Activated CD4-positive, alpha-beta T cell treated with anti-CD3 and anti-CD28 coated beads for 4 hours (primary cell): ENCODE measurements at places on chromosomes 7 and 10.

DNA sequence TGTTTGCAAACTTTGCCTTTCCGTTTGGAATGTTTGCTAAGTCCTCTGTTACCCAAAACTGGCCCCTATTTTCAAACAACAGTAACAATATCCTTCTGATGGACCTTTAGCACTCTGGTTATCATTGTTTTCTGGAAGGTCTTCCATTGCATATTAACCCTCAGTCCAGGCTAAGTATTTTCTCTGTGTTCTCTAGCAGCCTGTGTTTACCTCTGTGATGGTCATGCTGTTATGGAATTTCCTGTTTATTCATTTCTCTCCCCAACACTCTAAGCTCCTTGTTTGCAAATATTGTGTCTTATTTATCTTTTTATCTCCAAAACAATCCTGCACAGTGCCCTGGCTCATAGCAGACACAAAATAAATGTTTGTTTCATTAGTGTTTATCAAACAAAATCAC, 560.3 kb downstream of the ATRNL1 start:
- no peak for DNase-seq

GRCh38 chr10:98436704-98437103, 10.0 kb downstream of the HPS1 start:
- DNase-seq, result no peak

GRCh38 chr10:1664333-1664964, 72.9 kb downstream of the ADARB2 start:
- DNase-seq, result no peak

DNA sequence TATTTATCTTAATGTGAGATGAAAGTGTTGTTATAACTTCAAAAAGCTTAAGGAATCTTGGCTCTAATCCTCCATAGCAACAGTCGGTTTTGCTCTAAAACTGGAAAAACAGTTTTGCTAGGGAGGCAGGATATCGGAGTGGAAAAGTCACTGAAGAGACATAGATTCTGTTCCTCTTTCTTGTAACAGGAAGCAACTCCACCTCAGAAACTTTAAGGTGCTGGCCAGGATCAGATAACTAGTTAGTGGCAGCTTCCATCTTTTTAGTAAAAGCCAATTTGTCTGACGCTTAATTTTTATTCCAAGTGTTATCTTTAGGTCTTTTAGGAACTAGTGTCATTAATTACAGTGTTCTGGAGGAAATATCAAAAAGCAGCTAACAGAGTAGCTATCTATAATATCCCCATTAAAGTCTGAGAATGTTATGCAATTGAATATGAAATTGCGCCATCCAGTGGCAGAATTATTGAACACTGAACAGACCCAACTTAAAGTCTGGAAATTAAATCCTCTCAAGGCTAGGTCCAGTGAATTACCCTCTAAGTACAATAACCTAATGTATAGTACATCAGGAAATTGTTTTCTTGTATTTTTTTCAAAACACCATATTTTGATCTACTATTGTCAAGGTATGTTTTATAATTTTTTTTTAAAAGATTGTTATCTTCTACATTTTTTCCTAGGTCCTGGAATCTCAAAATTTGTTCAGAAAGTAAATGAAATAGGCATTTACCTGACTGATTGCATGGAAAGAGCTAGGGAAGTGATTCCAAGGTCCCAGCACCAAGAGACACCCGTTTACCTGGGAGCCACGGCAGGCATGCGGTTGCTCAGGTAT, 65.9 kb upstream of the CC2D2B start:
- peak; percentile 45 for DNase-seq

DNA sequence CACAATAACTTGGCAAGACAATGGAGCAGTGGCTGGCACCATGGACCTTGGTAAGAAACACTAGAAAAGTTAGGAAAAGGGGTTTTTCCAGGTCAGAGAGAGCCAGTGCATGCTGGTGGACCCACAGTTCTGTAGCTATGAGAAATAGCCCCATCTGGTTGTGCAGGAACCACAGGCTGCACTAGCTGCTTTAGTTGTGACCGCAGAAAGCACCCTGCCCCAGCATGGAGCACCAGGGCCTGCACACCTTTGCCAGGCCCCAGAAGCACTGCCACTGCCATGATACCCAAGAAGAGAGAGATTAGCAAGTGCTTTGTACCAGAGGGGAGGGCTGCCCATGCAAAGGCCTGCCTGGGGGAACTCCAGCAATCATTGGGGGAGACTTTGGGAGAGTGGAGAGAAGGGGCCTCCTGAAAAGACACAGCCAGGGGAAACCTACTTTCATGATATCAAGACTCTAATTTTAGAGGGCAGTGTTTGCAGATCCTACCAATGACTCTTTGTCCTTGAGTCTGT, 256.1 kb upstream of the C7orf33 start:
- DNase-seq, result no peak

GRCh38 chr10:114697061-114697598, 39.1 kb upstream of the ABLIM1 start:
- DNase-seq, result no peak

- DNase-seq, result no peak
Measured at GRCh38 chr7:154568346-154568745, 434.6 kb downstream of the PAXIP1 start.

DNA sequence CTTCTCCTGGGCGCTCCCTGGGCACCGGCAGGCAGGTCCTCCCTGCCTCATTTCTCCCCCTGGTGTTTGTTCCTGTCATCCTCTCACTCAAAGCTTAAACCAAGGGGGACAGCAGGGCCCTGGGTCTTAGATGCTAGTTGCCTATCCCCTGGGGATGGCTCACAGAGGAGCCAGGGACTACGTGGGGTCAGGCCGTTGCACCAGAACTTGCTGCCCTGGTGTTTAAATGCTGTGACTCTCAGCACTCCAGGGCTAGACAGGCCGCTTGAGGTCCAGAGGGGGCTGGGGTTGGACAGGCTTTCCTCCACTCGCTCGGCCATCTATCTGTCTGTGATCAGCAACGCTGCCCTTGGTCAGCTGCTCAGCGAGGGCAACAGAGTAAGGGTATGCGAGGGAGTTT, 340.3 kb downstream of the CXCL12 start:
- DNase-seq, result no peak

- DNase-seq, result no peak
Measured at GRCh38 chr7:30660331-30661255, 21.7 kb downstream of the CRHR2 start.

DNA sequence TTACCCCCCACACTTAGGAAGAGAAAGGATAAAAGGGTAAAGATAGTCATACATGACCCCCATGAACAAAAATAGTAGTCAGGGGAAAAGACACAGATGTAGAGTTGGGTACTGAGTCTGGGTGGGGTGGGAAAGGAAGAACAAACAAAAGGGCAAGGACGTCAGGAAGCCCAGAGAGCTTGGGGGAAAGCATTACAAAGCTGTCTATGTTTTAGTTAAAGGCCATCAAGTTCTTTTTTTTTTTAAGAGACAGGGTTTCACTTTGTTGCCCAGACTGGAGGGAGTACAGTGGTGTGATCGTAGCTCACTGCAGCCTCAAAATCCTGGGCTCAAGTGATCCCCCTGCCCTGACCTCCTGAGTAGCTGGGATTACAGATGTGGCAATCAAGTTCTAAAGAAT, 98.4 kb upstream of the PDLIM1 start:
- no peak for DNase-seq

- no peak for DNase-seq
Measured at GRCh38 chr10:9762966-9763656, 1254.6 kb upstream of the CELF2 start.

DNA sequence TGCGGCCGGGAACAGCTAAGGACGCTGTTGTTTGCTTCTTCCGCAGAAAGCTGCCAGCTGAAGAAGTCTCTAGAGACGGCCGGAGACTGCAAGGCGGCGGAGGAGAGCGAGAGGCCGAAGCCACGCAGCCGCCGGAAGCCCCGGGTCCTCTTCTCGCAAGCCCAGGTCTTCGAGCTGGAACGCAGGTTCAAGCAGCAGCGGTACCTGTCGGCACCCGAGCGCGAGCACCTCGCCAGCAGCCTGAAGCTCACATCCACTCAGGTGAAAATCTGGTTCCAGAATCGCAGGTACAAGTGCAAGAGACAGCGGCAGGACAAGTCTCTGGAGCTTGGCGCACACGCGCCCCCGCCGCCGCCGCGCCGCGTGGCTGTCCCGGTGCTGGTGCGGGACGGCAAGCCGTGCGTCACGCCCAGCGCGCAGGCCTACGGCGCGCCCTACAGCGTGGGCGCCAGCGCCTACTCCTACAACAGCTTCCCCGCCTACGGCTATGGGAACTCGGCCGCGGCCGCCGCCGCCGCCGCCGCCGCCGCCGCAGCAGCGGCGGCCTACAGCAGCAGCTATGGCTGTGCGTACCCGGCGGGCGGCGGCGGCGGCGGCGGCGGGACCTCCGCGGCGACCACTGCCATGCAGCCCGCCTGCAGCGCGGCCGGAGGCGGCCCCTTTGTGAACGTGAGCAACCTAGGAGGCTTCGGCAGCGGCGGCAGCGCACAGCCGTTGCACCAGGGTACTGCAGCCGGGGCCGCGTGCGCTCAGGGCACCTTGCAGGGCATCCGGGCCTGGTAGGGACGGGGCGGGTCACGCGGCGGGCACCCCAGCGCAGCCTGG, 2.4 kb downstream of the NKX2-3 start:
- peak; percentile 32 for DNase-seq

- no peak for DNase-seq
Measured at GRCh38 chr7:147774461-147774860, 816.1 kb upstream of the C7orf33 start.

DNA sequence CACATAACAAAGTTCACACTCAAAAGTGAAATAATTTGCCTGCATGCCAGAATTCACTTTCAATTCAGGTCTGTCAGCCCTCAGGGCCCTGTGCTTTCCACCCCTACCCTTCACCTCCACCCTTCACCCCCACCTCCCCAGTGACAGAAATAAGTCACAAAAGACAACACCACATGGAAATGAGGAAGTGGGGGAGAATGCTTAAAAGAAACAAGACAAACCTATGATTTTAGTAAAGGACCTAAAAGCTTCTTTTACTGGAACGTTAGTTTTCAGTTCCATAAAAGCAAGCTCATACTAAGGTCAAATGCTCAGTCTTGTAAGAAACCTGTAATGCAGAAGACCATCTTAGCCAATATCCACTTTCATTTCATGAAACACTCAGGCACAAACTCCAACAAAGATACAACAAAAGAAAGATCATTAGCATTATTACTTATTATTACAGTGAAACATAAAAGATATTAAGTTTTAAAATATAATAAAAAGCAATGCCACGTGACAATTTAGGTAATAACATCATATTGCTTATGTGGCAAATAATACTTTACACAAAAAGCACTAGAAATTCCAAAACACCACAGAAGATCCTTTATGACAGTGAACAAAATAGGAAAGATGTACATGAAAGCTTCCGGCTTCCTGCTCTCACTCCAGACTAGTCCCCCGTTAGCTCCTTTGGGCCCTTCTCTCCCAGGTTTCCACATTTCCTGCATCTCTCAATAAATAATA, 112.1 kb downstream of the LMBR1 start:
- DNase-seq, result no peak

- no peak for DNase-seq
Measured at GRCh38 chr10:78866731-78867554, 201.8 kb upstream of the ZMIZ1 start.

DNA sequence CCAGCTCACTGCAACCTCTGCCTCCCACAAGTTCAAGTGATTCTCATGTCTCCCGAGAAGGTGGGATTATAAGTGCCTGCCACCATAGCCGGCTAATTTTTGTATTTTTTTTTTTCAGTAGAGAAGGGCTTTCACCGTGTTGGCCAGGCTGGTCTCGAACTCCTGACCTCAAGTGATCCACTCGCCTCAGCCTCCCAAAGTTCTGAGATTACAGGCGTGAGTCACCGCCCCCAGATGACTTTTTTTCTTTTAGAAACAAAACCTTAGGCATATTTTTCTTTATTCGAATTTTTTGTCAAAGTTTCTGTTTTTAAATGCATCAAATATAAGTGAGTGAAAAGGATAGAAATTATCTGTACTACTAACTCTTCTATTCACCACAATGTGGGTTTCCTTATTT, 113.1 kb downstream of the LRRC4 start:
- DNase-seq, result no peak

DNA sequence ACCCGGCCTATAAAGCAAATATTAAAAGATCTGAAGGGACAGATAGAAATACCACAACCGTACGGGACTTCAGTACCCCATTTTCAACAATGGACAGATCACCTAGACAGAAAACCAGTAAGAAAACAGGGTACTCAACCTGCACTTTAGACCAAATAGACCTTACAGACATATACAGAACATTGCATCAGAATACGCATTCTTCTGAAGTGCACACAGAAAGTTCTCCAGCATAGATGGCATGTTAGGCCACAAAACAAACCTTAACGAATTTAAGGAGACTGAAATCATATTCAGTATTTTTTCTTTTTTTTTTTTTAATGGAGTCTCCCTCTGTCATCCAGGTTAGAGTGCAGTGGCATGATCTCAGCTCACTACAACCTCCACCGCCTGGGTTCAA, 151.5 kb downstream of the TNS3 start:
- DNase-seq, result no peak

- no peak for DNase-seq
Measured at GRCh38 chr7:95004618-95005247, 97.3 kb downstream of the PPP1R9A start.

- no peak for DNase-seq
Measured at GRCh38 chr10:34838366-34838900, 23.3 kb upstream of the PARD3 start.

GRCh38 chr7:130958846-130959245, 224.8 kb upstream of the KLF14 start:
- no peak for DNase-seq

DNA sequence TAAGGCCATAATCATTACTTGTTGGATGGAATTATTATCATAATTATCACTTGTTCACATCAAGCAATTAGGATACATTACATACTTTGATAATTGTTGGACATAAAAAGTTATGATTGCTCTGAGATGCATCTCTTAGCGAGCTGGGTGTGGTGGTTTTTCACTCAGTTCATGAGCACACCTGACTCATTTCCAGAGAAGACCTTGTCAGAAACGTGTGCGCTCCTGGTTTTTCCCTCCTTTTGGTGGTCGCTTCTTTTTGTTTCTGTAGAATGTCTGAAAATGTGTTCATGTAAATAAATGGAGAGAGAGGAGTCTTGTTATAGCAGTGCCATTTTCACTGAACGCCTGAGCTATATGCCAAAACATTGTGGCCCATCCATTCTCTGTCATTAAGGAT, 141.3 kb downstream of the PAXIP1 start:
- DNase-seq, result no peak

DNA sequence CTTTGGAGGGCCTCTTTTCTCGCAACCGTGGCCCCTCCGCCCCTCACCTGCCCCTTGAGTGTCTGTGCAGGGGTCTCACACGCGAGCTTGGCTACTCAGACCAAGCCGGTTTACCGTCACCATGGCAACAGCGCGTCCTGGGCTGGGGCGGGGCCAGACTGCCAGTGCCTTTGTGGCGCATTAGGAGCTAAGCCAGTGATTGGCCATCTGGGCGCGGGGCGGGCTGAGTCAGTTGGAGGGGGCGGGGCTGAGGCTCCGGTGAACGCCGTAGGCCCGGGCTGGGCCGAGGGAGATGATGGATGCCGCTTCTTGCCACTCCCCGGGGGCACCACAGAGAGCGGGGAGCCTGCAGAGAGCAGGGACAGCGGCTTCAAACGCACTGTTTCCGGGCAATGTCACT, 48.7 kb upstream of the FXYD4 start:
- DNase-seq, result peak; percentile 78

GRCh38 chr7:148142660-148143248, 447.8 kb upstream of the C7orf33 start:
- DNase-seq, result no peak
